ENCODE measurements at places on chromosomes 4 and X. TPM values are rescaled to one million over a fixed set of nuclear protein-coding genes. Genes with fewer than 3 reads are reported as not detected.

MAGEB3 gene
- not detected for total RNA-seq

DMRTC1 gene
- total RNA-seq, result not detected

ZMAT1 gene
- total RNA-seq, result 4.4 TPM

SASH3 gene
- total RNA-seq, result not detected

UGT2B17 gene
- not detected for total RNA-seq

PFKFB1 gene
- total RNA-seq, result 0.31 TPM

EDNRA gene
- 0.29 TPM for total RNA-seq

DNA sequence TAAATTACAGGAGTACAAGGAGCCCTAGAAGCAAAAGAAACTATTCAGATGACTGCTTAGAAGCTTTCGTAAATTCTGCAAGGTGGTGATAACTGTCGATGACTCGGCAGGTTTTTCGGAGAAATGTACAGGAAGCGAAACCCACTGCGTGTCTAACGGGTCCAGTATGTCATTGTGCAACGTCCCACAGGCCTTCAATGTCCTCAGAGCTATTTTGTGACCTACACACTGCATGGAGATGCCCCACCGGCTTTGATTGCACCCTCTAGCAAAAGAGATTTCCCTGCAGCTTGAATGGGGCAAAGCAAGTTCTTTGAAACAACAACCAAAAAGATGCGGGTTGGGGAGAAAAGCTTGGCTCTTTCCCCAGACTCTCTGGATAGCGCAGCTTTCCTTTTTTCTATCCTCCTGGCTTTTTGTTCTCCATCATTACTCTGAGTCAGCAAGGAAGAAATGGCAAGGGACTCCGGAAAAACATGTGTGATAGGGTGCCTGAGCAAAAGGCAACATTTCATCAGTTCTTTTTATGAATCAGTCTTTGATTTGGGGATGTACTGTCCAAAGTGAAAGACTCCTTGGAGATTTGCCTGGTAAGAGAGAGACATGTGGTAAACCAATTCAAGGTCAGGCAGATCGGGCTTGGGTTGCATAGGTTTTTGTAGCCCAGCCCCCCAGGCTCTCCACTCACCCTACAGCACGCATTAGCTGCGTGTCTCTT is 112.0 kb upstream of the TBL1X start:
- no peak for DNase-seq

DNA sequence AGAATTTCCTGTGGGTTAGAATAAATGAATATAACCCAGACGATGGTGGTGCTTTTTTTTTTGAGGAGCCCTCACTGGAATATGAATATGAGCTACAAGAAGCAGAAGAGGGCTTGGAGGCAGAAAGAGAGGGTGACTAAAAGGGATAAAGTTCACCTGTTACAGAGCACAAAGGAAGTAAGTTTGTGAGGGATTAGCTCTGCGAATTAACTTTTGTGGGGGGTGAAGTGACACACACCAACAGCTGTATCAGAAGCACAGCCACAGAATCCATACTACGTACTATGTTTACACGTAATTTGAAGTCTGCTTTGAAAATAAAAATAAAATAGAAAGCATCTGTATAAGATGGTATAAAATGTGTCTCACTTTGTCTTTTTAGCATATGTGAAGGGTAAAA is 963.6 kb upstream of the DIAPH2 start:
- DNase-seq, result no peak

GRCh38 chr4:73343432-73343831 is 60.7 kb upstream of the ALB start:
- DNase-seq, result no peak

DNA sequence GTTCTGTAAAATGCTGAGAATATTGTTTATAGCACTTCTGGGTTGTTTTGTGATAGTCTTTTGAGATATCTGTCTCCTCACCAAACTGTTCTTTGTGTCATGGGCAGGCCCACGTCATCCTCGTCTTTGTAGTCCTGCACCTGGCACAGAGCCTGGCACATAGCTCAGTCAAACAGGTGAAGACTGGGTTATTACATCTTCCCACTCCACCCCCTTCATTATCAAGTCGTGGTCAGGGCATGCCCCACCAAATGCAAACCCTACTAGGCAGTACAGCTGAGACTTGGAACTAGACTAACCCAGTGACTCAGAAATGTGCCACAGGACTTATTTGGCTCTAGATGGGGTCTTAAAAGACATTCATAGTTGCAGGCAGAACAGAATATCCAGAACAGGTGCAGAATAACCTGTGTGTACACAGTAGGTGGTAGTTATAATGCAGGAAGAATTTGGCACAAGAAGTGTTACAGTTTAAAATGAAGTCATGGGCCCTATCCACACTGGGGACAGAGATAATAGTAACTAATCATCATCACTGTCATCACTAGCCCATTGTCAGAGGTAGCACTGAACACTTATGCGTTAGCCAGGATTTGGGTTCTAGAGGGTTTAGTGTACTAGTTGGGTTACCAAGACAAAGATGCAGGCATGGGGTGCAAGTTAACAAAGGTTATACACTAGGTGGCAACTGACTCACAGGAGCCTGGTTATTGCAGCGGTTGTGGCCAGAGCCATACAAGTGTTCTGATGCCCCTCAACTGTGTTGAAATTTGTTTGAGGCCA is 74.9 kb downstream of the TBL1X start:
- no peak for DNase-seq

GRCh38 chr4:138916763-138917162 is 98.8 kb upstream of the NOCT start:
- DNase-seq, result no peak

- DNase-seq, result peak; percentile 16
Observed at GRCh38 chrX:150167482-150168324, 195.4 kb upstream of the MAMLD1 start.

DNA sequence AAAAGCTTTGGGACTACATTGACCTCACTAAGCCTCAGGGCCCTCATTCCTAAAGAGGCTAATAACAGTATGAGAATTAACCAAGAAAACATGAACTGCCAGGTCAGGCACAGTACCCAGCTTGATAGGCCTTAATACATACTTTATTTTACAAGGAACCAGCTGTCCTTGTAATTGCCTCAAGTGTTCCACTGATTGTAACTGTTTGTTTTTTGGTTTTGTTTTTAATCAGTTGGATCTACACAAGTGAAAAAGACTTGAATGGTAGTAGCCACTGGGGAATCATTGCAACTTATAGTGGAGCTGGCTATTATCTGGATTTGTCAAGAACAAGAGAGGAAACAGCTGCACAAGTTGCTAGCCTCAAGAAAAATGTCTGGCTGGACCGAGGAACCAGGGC is 35.6 kb downstream of the PKD2 start:
- no peak for DNase-seq

DNA sequence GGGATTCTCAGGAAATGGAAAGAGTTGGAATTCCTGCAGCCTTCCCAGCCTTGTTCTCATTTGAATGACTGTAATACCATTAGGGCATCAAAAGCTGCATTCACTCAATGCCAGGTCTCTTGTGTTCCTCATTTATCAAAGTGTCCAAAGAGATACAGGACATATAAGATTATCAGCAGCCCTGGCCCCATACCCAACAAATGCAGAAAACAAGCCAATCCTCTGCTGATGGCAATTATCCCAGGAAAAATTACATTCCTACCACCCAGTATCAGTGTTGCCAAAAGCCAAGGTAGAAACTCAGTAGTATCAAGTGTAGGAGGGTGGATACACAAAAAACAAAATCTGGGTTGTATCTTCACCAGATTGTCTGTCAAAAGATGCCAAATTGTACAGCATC is 18.5 kb upstream of the ASB5 start:
- no peak for DNase-seq

DNA sequence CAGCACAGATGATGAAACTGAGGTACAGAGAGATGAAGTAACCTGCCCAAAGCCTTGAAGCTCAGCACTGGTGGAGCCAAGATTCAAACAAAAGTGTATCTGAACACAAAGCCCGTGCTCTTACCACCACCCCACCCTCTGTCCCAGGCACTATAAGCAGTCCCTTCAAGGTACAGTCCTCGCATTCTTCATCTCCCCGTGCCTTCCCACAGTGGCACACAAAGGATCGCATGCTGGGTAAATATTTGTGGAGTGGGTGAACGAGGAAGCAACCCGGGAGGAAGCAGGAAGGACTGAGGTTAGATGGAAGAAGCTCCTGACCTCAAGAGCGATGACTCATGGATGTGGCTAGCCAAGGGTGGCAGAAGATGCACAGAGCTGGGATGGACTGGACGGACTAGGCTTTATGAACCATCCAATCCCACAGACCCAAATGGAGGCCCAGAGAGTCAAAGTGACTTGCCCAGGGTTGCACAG is 18.4 kb downstream of the IQSEC2 start:
- peak; percentile 50 for DNase-seq

DNA sequence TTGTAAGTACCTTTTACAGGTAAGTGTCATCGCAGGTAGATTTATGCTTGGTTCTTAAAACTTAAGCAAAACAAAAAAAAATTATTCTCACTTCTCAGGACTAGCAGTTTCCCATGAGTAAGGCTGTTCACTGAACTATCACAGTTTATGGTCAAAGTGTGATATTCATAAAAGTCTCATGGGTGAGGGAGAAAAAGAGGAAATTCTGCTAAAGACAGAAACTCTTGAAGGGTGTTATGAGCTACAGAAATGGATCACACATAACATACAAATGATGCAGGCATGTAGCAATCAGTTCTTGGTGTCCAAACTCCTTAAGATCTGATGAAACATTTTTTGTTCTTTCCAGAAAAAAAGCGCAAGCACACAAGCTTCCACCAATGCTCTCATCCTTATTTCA is 8.5 kb downstream of the RAB9A start:
- DNase-seq, result no peak

GRCh38 chr4:163587867-163588266 is 93.4 kb downstream of the TMA16 start:
- DNase-seq, result no peak

- DNase-seq, result no peak
Observed at GRCh38 chr4:6122496-6122895, 77.9 kb downstream of the JAKMIP1 start.

GRCh38 chrX:12363216-12363615 is 224.9 kb downstream of the FRMPD4 start:
- DNase-seq, result no peak

DNA sequence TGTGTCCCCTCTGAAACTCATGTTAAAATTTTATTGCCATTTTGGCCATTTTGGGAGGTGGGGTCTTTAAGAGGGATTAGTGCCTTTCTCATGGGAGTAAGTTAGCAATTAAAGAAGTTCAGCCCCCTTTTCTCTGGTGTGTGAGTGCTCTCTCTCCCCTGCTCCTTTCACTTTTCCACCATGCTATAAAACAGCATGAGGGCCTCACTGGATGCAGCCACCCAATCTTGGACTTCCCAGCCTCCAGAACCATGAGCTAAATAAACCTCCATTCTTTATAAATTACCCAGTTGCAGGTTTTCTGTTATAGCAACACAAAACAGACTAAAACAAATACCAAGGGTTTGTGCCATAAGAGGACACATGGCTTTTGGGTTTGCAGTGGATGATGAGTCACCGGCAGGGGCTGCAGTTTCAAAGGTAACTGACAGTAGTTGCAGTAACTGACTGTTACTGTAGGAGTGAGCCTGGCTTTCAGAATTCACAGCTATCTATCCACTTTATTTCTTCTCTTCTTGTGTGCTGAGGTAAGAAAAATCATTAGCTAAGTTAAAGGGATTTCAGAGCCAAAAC is 121.5 kb downstream of the PPEF1 start:
- DNase-seq, result no peak

DNA sequence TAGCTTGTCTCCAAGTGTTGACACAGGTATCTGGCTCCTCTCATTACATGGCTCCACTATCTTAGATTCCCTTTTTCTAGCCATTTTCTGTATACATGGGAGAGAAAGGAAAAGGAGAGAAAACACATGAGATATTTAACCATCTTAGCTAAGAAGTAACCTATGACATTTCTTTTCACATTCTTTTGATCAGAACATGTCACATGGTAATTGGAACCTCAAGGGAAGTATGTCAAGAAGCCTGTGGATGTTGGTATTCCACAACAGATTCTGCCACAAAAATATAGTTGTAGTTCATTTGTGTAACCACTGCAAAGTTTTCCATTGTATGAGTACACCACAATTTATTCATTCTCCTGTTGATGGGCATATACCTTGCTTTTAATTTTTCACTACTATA is 18.7 kb upstream of the GABRB1 start:
- DNase-seq, result no peak

DNA sequence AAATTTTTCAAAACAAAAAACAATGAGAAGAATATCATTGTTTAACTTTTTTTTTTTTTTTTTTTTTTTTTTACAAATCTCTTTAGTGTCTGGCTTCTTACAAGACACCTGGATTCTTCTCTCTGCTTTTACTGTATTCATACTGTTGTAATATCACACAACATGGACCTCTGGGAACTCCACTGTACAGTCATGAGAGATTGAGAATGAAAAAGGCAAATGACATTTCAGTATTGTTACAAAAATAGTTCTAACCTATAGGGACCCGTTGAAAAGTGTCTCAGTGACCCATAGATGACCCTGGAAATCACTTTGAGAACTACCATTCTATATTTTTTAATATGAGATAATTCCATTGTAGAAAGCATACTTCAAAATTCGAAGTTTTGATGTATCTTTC is 124.4 kb downstream of the SLIT2 start:
- DNase-seq, result no peak

DNA sequence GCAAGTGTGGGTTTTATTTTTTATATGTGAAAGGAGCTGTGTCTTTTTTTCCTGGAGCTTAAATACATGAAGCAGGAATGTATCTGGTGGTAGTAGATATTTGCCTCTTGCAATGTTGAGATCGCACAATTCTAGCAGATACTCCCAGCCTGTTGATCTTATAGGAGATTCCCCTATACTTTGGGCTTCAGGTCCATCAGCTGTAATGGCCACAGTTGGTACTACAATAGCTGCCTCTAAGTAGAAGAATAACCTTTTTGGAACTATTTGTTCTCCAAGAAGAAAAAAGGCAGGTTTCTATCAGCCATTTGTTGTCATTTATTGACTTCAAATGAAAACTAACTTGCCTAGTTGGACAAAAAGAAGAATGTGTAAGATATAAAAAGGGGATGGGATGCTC is 37.7 kb downstream of the LIMCH1 start:
- DNase-seq, result no peak

GRCh38 chr4:7338876-7339623 is 95.7 kb downstream of the PSAPL1 start:
- DNase-seq, result no peak

DNA sequence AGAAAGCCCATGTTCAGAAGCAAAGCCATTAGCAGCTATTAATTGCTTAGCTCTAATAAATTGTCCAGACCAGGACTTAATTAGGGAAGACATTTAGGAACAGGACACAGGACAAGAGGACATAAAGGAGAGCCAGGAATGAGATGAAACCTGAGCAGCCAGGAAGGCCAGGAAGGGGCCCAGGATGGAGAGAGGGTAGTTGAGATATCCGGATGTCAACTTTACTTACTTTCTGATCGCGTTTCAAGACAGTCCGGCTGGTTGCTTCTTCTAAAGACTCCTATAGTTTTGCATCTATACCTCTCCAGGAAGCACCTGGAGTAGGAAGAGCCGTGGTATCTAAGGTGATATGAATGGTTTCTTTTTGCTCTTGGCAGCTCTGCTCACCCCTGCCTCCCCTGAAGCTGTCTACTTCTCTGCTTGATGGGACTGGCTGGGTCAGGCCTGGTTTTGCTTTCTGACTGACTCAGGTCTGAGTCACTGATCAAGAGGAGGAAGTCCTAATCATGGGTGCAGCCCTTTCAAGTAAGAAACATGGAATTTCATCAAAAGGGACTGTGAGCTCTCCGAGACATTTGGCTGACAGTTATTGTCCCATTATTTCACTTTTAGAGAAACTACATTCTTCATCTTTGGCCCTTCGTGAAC is 733.3 kb downstream of the RPA4 start:
- peak; percentile 65 for DNase-seq

Measured in Calu3 (cell line).